ENCODE measurements at places on chromosomes 7 and 10.
A peak's percentile ranks its signal among the peaks of the same experiment; 100 is the strongest.

DNA sequence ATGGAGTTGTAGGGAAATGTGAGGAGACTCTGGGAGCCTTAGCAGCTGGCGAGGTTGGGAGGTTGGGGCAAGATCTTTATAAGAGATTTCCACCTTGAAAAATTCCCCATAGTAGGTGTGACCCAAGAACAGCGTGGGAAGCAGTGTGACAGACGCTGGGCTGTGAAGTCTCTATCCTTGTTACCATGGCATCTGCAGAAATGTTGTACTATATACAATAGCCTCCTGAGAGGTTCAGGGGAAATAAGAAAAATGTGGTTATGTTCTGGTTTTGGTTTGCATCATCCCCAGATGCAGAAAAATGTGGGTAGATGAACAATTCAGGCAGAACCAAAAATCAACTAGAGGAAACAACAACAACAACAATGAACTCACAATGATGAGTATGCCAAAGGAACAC, 498.6 kb downstream of the SH2D4B start:
- no peak for DNase-seq

- no peak for DNase-seq
Observed at GRCh38 chr7:19116121-19117090, 1.0 kb downstream of the TWIST1 start.

GRCh38 chr7:111647881-111648280, 85.6 kb upstream of the IMMP2L start:
- no peak for DNase-seq

DNA sequence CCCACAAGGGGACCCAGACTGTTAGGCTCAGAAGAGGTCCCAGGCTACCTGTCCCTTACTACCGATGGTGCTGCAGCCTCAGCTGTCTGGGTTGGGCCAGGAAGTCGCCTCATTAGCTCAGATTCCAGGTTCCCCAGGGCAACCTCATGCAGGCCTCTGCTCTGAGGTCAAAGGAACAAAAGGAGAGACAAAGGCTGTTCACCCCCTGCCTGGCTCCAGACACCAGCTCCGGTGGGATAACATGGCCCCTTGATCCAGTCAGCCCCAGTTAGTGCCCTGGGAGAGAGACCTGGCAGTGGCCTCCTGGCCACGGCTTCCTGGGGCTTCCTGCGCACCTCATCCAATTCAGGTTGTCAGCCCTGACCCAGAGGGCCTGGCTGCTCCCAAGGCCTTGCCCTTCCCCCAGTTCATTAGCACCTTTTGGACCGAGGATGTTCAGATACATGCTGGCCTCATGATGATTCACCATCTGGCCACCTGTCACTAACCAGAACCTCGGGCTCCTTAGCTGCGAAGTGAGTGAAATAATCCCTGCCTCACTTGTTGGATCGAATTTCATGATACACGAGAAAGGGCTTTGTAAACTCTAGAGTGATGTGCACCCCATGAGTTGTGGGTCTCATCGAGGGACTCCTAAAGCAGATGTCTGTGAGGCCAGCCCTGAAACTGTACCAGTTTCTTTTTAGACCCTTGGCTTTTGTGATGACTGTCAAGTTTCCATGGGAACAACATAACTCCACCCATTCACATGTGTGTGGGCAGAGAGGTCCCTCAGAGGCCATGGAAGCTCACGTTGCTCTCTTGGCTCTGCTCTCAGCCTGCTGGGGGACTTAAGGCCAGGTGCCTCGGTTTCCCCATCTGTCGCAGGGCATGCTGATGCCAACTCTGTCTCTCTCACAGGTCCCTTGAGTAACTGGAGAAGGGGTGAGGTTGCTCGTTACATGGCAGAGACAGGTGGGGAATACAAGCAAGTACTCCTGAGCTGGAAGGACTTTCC, 79.5 kb upstream of the PCBD1 start:
- no peak for DNase-seq

GRCh38 chr7:18700147-18700546, 204.6 kb downstream of the HDAC9 start:
- DNase-seq = no peak

GRCh38 chr7:24478137-24478655, 95.1 kb upstream of the PALS2 start:
- DNase-seq = peak; percentile 66

GRCh38 chr7:151550656-151551286, 31.1 kb upstream of the RHEB start:
- DNase-seq = peak; percentile 46

GRCh38 chr7:150502519-150502918, 12.2 kb upstream of the GIMAP7 start:
- DNase-seq = no peak

- DNase-seq = no peak
Observed at GRCh38 chr10:101273741-101274140, 44.5 kb upstream of the LBX1 start.

- no peak for DNase-seq
Observed at GRCh38 chr10:116274064-116274904, 1.3 kb upstream of the GFRA1 start.

GRCh38 chr7:128701062-128701785, 29.1 kb downstream of the GARIN1A start:
- DNase-seq = no peak

GRCh38 chr7:142468871-142469665, 211.2 kb upstream of the PRSS58 start:
- no peak for DNase-seq

DNA sequence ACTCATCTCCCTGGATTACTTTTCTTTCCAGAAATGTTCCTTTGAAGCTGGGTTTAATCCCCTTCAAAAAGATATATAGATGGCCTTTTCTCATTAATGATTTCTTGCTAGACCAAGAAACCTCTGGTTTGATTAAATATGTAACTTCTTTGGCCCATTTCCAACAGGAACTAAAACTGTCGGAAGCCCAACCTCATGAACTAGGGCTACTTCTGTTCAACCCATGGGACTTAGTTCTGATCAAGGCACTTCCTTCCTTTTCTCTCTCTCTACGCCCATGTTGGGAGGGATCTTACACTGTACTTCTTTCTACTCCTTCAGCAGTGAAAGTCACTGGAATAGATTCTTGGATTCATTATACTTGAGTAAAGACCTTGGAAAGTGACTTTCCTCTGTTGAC, 83.6 kb downstream of the TMEM106B start:
- DNase-seq = no peak

- no peak for DNase-seq
Observed at GRCh38 chr7:121352323-121352722, 23.5 kb downstream of the WNT16 start.

DNA sequence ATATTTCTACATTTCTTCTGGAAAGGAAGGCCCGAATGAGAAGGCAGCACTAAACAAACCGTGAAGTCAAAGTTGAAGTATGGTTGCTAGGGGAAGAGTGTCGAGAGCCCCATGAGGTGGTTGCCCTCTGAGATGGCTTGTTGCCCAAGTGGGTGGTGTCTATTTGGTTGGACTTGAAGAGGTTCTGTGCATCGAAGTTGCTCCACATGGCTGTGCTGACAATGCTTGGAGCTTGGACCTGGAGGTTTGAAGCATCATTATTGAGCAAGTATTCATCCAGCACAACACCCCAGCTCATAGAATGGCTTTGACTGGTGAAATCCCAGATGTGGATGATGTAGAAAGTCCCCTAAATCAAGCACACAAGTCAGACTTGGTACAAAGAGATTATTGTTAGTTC, 165.2 kb upstream of the CDCA7L start:
- no peak for DNase-seq

- DNase-seq = no peak
Observed at GRCh38 chr7:148919859-148920258, 35.8 kb upstream of the EZH2 start.

- no peak for DNase-seq
Observed at GRCh38 chr10:19713159-19713558, 103.1 kb upstream of the PLXDC2 start.

DNA sequence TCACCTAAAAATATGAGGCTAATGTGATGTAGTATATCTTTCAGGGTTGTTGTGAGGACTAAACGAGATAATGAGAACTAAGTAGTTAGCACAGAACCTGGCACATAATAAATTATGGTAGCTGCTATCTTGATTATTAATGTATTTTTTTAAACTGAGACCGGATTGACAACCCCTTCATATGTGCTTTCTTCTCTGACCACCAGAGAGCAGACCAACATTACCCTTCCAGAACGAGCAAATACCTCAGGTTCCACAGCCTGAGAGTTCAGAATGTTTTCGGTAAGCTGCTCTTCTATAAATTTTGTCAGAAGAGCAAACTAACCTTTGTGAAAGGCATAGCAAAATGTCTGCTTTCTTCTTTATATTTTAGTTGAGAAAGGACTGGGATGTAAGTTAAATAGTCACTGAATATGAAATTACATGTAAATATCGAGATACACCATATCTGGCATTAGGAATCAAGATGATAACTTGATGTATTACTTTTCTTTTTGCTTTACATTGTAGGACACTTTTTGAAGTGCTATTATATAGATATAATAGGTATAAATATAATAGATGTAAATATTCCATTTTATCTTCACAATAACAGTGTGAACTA, 13.6 kb upstream of the BPGM start:
- DNase-seq = no peak

GRCh38 chr7:150429699-150430098, 20.7 kb upstream of the GIMAP8 start:
- DNase-seq = no peak

- DNase-seq = no peak
Observed at GRCh38 chr7:22613496-22613895, 113.5 kb upstream of the IL6 start.

- DNase-seq = no peak
Observed at GRCh38 chr10:73233883-73234282, 13.2 kb downstream of the DNAJC9 start.

DNA sequence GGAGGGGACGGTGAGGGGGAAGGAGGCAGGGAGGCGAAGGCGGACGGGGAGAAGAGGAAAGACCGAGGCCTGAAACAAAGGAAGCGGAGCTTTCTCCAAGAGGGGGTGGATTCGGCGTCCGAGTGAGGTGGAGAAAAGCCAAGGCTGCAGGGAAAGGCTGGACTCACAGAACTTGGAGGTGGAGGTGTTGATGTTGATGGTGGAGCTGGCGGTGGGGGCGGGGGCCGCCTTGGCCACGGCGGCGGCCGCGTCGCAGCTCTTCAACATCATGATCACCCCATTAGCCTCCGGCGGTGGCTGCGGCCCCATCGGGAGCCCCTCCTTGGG, 578 bp downstream of the CACUL1 start:
- DNase-seq = no peak

DNA sequence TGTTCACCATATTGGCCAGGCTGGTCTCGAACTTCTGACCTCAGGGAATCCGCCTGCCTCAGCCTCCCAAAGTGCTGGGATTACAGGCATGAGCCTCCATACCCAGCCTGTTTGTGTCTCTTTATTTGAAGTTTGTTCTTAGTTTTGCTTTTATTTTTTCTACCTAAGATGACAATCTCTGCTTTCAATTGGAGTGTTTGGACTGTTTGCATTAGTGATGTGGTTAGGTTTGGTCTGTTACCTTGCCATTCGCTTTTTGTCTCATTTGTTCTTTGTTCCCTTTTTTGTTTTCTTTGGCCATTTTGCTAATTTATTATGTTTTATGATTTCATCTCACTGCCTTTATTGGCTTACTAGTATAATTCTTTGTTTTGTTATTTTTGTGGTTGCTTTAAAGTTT, 62.6 kb downstream of the ADCY1 start:
- DNase-seq = no peak

GRCh38 chr10:79176052-79176501, 107.3 kb downstream of the ZMIZ1 start:
- no peak for DNase-seq

GRCh38 chr7:91465595-91466061, 201.4 kb downstream of the FZD1 start:
- no peak for DNase-seq

GRCh38 chr7:74449809-74450397, 3.8 kb upstream of the GTF2IRD1 start:
- DNase-seq = no peak

DNA sequence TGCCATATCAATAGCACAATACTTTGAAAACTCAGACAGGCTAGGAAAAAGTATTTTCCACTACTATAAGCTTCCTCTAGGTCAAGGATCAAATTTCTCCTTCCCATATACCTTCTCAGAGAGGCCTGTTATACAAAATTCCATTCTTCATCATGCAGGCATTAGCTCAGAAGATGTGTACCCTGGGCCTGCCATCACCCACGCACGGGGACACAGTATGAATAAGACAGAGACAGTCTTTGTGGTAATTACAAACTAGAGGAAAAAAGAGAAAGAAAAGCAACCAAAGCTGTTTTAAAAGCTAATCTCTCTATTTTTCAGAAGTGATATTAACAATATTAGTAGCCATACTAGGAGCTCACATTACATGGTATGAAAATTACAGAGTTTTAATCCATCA, 236.8 kb upstream of the AOAH start:
- no peak for DNase-seq

DNA sequence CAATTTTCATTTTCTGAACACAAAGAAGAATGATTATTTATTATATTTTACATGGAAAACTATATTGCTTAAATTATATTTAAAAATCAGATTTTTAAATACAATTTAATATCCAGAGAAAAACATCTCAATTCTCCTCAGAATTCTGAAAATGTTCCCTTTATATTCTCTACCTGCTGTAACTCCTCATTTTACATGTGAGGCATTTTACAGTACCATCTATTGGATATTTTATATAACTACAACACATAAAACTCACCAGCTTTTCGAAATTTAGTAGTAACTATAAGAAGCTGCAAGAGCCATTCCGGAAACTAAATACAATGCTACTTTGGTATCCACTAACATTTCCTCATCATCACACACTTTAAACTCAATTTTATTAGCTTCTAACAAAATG, 264.6 kb downstream of the DGKB start:
- DNase-seq = no peak

- no peak for DNase-seq
Observed at GRCh38 chr10:125782054-125782453, 6.4 kb upstream of the MMP21 start.

GRCh38 chr10:5550621-5551530, 26.1 kb downstream of the CALML3 start:
- DNase-seq = no peak

DNA sequence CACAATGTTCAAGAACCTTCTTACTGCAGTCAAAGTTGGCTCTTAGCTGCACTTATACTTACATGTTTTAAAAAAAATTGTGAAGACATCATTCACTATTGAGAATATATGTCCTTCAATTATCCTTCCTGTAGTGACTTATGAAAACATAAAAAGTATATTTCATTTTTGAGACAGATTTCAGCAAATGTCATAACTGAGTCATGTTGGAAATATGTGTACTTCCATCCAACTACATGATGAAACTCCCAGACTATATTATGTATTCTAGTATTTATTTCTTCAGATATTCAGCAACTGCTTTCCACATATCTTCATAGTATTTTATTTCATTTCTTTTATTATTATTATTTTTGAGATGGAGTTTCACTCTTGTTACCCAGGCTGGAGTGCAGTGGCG, 160.2 kb downstream of the ARHGAP12 start:
- no peak for DNase-seq

All from epithelial cell of proximal tubule (primary cell).